ENCODE measurements at places on chromosomes 7 and 10.

GRCh38 chr7:141864765-141865447 is 23.6 kb upstream of the PRSS37 start:
- no peak for DNase-seq

- DNase-seq, result no peak
These were observed 25.9 kb downstream of the FOXK1 start for GRCh38 chr7:4707980-4708411.

GRCh38 chr7:119665796-119666195 is 607.2 kb upstream of the KCND2 start:
- no peak for DNase-seq

DNA sequence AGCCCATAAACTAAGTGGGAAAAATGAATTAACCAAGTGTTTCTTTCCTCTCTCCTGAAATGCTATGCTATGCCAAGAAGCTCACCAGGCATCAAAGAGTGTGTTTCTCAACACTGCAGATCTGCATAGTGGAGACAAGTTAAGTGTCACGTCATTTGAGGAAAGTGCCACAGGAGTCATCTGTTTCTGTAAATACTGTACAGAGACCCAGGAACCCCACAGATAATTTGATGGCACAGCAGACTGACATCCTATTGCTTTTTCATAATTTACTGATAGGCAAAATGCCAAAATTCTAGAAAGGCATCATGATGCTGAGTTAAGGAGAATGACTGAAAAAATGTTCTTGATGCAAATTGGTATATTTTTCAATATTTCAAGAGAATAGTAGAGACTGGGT is 124.3 kb downstream of the NRCAM start:
- no peak for DNase-seq

- no peak for DNase-seq
These were observed 10.5 kb downstream of the PLXDC2 start for GRCh38 chr10:19826712-19827111.

DNA sequence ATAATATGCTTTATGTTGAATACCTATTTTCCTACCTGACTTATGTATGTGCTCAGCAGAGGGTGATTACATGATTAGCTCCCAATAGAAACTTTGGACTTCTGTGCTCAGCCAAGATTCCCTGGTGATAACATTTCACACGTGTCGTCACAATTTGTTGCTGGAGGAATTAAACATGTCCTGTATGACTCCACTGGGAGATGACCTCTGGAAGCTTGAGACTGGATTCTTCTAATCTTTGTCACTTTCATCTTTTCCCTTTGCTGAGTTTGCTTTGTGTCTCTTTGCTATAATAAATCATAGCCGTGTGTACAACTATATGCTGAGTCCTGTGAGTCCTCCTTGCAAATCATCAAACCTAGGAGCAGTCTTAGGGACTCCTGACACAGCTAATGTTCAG is 120.9 kb upstream of the LRRTM3 start:
- no peak for DNase-seq

GRCh38 chr7:3134745-3135144 is 91.1 kb upstream of the CARD11 start:
- DNase-seq, result no peak

GRCh38 chr7:150378115-150378852 is 846 bp upstream of the ZNF775 start:
- no peak for DNase-seq

DNA sequence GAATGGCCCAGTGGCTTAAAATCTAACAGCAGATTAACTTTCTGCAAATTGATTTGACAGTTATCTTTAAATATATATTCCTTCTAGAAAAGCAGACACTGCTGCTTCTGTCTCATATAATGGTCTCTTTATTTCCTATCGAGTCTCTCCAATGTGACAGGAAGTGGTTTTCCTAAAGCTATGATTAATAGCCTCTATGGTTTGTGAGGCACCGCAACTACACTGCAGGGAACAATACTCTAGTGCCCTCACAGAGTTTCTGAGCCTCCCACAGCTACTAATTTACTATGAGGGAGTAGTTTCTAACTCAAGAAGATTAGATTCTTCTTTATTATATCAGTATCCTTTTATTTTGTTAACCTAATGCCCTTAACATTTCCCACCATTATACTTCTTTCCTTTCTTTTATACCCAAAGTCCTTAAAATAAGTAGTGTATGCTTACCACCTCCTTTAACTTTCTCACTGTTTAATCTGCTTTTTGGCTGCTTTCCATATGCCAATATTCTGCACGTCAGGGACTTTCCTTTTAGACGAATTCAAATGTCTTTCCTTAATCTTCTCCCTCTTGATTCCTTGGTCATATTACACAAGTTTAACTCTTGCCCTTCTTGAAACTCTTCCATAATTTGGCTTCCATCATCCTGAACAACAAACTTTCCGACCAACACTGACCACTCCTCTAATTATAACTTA is 23.8 kb upstream of the AHR start:
- no peak for DNase-seq

GRCh38 chr7:152382244-152382643 is 53.6 kb downstream of the KMT2C start:
- DNase-seq, result no peak

- DNase-seq, result no peak
These were observed 181.3 kb downstream of the SDK1 start for GRCh38 chr7:3482147-3482921.

DNA sequence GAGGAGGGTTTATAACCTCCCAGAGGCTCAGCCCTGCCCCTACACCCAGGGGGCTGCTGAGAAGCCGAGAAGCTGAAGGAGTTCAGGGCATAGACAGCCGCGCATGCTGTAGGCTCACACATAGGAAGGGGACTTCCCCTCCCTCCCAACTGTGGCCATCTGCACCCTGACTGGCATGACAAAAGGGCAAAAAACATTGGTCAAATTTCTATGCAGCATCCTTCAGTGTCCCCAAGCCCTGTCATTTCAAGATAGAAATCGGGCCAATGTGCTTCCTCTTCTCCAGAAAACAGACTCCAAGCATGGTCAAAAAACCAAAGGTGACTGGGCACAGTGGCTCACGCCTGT is 55.9 kb upstream of the MYL10 start:
- DNase-seq, result no peak

GRCh38 chr7:92699560-92699959 is 109.4 kb upstream of the FAM133B start:
- no peak for DNase-seq

- no peak for DNase-seq
These were observed 22.9 kb upstream of the LARP4B start for GRCh38 chr10:954396-954795.

- peak; percentile 15 for DNase-seq
These were observed 38.7 kb upstream of the PPP1R17 start for GRCh38 chr7:31648288-31648687.

GRCh38 chr7:80600046-80600445 is 38.4 kb upstream of the CD36 start:
- no peak for DNase-seq

DNA sequence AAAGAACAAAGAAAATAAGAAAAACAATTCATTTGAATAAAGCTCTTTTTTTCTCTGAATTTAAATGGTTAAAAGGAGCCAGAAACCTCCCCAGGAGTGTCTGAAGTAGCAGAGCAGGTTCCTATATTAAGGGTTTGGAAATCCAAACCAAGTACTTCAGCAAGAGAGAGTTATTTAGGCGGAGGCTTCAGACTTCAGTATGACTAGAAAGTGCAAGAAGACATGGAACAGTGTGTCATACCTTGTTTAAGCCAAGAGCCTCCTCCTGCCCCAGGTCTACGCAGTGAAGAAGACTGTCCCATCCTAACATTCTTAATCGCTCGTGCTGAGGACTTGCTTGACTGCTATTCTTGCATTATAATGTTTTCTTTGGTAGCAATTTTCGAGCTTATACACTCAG is 51.3 kb downstream of the ODAD2 start:
- DNase-seq, result no peak

GRCh38 chr7:32416846-32417245 is 73.3 kb downstream of the LSM5 start:
- no peak for DNase-seq

DNA sequence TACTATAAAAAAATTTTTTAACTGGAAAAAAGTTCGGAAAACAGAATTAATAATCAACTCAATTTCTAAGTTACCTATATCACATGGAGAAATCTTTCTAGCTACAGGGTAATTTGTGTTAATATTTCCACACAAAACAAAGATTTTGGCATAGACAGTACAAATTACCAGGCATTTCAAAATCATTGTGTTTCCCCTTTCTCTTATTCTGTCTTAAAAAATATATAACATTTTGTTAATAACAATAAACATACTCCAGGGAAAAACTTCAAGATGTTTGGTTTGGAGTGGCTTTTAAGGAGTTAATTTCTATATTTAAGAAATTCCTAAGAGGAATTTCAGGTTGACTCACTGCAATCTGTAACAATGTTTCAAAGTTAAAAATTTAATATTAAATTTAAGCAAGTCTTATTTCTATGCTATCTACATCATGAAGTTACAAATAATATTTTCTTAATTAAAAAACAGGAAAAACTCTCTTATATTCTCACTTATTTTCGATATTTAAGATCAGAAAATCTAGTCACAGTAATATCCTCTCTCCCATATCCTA is 132.6 kb downstream of the NRBF2 start:
- DNase-seq, result no peak

GRCh38 chr7:87359366-87359765 is 13.9 kb downstream of the CROT start:
- DNase-seq, result no peak

DNA sequence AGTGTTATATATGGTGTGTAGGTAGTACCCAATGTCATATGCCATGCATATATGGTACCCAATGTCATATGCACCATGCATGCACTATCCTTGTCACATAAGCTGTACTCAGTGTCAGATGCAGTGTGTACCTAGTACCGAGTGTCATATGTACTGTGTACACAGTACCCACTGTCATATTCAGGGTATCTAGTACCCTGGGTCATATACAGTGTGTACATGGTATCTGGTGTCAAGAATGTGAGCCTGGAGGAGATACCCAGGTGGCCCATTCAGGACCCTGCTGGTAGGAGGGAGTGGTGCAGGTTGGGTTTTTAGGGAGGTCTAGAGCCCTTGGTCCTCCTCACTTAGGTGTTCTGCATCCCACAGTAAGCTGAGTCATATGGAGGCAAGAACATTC is 1.8 kb downstream of the ZMYND11 start:
- no peak for DNase-seq

DNA sequence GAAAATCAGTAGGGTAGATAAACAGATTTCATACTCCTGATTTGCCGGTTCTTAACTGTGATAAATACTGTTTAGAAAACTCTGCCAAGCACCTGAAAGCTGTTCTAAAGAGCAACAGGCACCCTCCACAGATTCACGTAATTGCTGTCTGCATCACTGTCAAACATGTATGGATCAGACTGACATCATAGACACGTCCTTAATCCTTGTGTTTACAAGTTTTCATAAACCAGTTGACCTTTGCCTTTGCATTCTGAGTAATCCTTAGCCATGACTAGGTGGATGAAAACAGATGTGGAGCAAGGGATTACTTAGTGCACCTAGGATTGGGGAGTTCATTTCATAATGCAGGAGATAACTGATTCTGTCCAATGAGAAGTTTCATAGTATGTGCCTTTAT is 41.6 kb downstream of the SLC39A12 start:
- DNase-seq, result no peak

DNA sequence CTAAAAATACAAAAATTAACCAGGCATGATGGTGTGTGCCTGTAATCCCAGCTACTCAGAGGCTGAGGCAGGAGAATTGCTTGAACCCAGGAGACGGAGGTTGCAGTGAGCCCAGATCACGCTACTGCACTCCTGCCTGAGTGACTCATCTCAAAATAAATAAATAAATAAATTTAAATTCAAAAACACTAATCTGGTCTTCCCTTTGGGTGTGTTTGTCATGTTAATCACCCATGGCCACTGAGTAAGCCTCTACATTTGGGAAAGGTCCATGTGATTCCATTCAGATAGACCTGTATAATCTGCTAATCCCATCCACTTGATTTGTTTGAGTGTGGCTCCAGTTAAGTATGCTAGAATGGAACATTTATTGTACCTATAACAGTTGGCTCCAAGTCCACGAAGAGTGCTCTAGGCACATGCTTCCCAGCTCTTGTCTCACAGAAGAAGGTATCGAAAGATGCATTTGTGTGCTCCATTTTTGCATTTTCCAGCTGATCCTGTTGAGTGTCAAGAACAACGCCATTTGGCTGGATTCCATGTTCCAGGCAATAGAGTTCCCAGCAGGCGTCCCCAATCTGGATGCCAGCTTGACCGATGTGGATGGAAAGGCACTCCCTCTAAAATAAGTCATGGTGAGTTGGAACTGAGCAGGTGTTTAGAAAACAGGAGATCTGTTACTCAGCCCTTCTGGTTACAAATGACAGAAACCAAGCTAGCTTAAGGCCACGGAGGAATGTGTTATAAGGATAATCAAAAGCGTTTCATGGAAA is 4.0 kb downstream of the TUBAL3 start:
- peak; percentile 4 for DNase-seq

- no peak for DNase-seq
These were observed 323.8 kb downstream of the DPP6 start for GRCh38 chr7:154375956-154376355.

DNA sequence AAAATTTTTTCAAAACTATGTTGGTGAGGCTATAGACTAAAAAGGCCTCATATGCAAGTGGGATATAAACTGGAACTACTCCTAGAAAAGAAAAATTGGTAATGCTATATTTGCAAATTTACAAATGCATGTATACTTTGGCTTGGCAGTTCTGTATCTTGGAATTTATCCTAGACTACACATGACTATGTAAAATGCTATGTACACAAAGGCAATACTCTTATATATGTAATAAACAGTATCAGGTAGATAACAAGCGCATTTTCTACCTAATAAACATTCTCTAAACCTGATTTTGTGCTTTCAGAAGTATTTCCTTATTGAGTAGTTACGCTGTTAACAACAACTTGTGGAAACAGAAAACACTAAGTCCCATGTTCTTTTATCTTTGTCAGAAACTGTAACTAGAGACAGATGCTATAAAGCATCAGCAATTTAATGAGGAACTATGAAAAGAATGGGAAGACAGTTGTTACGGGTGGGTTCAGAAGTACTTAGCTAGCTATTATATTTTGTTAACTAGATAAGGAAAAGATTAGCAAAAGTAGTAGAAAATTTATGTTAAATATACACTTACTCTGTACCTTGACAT is 107.8 kb downstream of the ARHGAP12 start:
- DNase-seq, result no peak

DNA sequence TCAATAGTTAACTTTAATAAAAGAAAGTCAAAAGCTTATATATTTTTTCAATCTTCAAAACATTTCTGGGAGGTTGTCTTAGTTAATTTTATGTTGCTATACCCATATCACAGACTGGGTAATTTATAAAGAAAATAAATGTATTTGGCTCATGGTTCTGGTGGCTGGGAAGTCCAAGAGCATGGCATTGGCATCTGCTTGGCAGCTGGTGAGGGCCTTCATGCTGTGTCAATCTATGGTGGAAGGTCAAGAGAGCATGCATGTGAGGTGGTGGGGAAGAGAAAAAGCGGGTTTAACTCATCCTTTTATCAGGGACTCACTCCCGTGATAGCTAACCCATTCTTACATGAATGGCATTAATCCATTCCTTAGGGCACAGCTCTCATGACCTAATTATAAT is 119.8 kb downstream of the EGFR start:
- no peak for DNase-seq

GRCh38 chr7:94154858-94155257 is 150.7 kb upstream of the BET1 start:
- DNase-seq, result no peak

- no peak for DNase-seq
These were observed 330.6 kb downstream of the MDFIC start for GRCh38 chr7:115252461-115252860.

Measured in NCI-H446 treated with DMSO at 0.1 percent for 48 hours (cell line).